ENCODE measurements at places on chromosomes 7 and 10. TPM values are rescaled to one million over a fixed set of nuclear protein-coding genes. Genes with fewer than 3 reads are reported as not detected.

Gene NODAL
- total RNA-seq, result 0.17 TPM

Gene NEURL1
- 0.50 TPM for total RNA-seq

Gene NACAD
- 3.4 TPM for total RNA-seq

Gene CYP2C19
- not detected for total RNA-seq

Gene UNCX
- total RNA-seq, result not detected

Gene HYAL4
- total RNA-seq, result 0.45 TPM

Gene GPR85
- total RNA-seq, result 0.35 TPM

Gene HDAC9
- 34.0 TPM for total RNA-seq

Gene HSPA12A
- total RNA-seq, result 10.8 TPM

Gene BLNK
- 9.8 TPM for total RNA-seq

Gene FFAR4
- not detected for total RNA-seq

Gene CEP55
- 35.4 TPM for total RNA-seq

Gene STAMBPL1
- 2.4 TPM for total RNA-seq

Gene PRSS37
- not detected for total RNA-seq

Gene PFKP
- 142 TPM for total RNA-seq

Gene H2BK1
- not detected for total RNA-seq

Gene CD36
- not detected for total RNA-seq

Gene GPR26
- not detected for total RNA-seq

Gene GSTK1
- total RNA-seq, result 111 TPM

Gene SLC16A9
- under 0.01 TPM for total RNA-seq

Gene PRLHR
- not detected for total RNA-seq

Gene PIK3AP1
- total RNA-seq, result not detected

Gene SORCS1
- not detected for total RNA-seq

Gene INMT
- total RNA-seq, result not detected

Gene ZNF853
- 0.67 TPM for total RNA-seq

Gene AGAP9
- total RNA-seq, result 8.0 TPM

Gene LIPK
- total RNA-seq, result not detected

Gene HERC4
- total RNA-seq, result 70.6 TPM

Gene PAPOLB
- under 0.01 TPM for total RNA-seq

Gene OPN1SW
- not detected for total RNA-seq

Gene C10orf95
- total RNA-seq, result 2.0 TPM

Gene SSMEM1
- total RNA-seq, result not detected

Gene SPDYE16
- total RNA-seq, result not detected

Gene TNPO3
- 56.8 TPM for total RNA-seq

Gene GIMAP7
- not detected for total RNA-seq

Gene KIF11
- 2.7 TPM for total RNA-seq

Measured in mammary epithelial cell (primary cell).